Muscle of back (tissue), 13 donors: ENCODE measurements at places on chromosomes 1 and 21.

GRCh38 chr1:84387480-84388163, 10.7 kb upstream of the DNASE2B start:
- DNase-seq, result no peak

DNA sequence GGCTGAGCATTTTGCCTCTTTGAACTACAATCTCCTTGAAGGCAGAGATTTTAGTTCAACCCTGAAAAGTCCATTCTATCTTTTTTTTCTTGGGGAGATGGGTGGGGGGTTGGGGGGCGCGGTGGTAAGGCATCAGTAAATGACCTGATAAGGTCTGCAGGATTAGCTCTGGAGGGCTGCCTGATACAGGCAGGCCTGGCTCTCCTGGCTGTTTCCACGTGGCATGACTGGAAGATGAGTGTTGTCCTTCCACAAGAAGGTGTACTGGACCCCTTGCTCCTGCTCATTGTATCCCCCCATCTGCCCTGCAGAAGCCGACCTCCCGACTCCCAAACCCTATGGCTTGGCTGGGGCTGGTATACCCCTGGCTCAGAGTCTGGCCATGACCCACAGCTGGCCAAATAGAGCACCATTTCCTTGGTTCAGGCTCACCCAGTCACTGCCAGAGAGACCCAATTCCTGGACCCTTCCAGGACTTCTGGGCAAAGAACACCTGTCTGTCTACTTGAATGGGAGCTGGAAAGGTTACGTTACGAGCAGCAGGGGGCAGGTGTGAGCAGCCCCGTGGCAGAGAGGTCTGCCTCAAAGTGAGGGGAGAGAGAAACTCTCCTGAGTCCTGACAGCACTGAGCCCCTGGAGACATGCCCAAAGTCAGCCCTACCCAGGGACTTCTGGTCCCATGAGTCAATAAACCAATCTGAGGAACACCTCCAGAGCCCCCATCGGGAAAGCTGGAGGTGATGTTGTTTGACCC, 17.0 kb downstream of the DHRS3 start:
- DNase-seq, result no peak

DNA sequence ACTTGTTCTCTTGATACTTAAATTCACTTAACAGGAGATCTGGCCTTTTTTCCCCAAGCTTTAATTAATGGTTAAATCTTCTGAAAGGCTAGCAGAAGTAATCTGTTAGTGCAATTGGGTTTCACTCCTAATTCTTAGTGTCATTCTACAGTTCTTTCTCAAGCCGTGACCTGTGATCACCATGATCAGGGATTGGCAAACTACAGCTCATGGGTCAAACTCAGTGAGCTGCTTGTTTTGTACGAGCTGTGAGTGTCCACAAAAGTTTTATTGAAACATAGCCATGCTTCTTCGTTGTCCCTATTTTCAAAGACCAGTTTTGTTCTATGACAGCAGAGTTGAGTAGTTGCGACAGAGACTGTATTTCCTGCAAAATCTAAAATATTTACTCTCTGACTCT, 109.4 kb upstream of the KCNJ15 start:
- no peak for DNase-seq

- no peak for DNase-seq
Observed at GRCh38 chr1:245370905-245371581, 216.3 kb downstream of the KIF26B start.

DNA sequence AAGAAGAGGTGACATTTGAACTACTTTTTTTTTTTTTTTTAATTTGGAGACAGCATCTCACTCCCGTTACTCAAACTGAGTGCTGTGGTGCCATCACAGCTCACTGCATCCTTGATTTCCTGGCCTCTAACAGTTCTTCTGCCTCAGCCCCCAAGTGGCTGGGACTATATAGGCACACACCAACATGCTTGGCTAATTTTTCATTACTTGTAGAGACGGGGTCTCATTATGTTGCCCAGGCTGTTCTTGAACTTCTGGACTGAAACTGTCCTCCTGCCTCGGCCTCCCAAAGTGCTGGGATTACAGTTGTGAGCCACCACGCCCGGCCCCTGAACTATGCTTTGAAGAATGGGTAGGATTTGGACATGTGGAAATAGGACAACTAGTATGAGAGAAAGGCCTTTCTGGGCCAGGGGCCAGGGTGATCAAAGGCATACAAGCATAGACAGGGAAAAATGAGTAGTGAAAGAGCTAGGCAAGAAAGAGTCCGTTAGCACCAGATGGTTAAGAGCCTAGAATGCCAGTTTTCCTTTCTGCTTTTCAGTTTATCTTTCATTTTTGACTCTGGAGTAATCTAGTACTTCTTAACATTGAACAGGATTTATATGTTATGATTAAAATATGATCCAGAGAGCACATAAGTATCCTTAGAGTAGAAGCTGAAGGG, 6.3 kb downstream of the RABGAP1L start:
- no peak for DNase-seq

GRCh38 chr1:177561436-177561835, 390.7 kb downstream of the BRINP2 start:
- DNase-seq, result no peak

- no peak for DNase-seq
Observed at GRCh38 chr1:52659356-52659755, 26.4 kb downstream of the SHISAL2A start.

GRCh38 chr1:198491596-198491995, 48.9 kb downstream of the ATP6V1G3 start:
- no peak for DNase-seq

GRCh38 chr1:160646180-160646579, 664 bp downstream of the SLAMF1 start:
- DNase-seq, result no peak

GRCh38 chr1:31417148-31417547, 4.1 kb downstream of the SERINC2 start:
- DNase-seq, result no peak

- DNase-seq, result no peak
Observed at GRCh38 chr1:94339206-94339927, 78.8 kb upstream of the ABCD3 start.

- no peak for DNase-seq
Observed at GRCh38 chr1:1183221-1183747, 9.6 kb downstream of the TTLL10 start.

- peak; percentile 92 for DNase-seq
Observed at GRCh38 chr1:201461645-201462441, 7.1 kb downstream of the PHLDA3 start.

DNA sequence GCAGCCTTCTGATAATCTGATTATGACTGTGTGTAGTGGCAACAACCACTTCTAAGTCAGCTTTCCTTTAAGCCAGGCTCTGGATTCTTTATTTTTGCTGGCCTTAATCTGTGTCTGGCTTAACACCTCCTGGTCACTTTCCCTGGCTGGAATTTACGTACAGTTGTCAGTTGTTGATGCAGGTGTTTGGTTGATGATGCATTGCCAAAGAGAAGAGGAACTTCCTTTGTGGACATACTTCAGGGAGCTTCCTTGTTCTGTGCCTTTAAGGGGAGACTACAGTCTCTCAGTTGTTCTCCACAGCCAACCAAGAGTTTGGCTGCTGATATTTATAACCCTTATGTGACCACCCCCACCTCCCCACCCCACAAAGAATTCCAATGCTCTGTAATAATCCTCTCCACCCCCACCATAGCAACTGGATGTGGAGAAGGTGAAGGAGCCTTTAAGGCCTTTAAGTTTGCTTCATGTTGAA, 96.0 kb upstream of the BMP8A start:
- peak; percentile 91 for DNase-seq

DNA sequence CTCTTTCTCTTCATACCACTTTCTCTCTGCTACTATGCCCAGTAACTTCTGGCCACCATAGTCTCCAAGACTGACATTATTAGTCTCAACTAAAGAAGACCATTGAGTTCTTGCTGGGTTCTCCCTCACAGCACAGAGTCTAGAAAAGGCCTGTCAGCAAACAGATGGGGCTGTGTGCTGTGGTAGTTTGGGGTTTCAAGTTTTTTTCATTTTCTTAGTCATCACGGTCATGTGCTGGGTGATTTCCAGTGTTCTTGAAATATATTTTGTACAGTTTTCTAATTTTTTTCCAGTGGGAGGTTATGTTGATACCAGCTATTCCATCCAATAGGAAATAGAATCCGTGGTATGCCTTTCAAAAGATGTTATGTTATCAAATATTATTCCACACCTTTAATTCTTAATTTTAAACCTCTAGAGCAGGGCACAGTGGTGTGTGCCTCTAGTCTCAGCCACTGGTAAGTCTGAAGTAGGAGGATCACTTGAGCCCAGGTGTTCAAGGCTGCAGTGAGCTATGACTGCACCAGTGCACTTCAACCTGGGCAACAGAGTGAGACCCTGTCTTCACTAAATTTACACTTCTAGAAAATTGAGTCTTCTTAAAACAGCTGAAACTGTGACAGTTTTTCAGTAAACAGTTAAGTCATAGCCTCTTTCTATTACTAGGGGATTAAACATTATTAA, 8.3 kb downstream of the CFHR2 start:
- DNase-seq, result no peak

- DNase-seq, result no peak
Observed at GRCh38 chr1:161497961-161498360, 7.3 kb upstream of the FCGR2A start.

- DNase-seq, result no peak
Observed at GRCh38 chr21:34369741-34370140, 5.6 kb upstream of the SMIM11 start.

GRCh38 chr1:24526940-24527542, 24.4 kb downstream of the RCAN3 start:
- DNase-seq, result no peak

GRCh38 chr1:54854381-54855020, 32.5 kb downstream of the DHCR24 start:
- no peak for DNase-seq

GRCh38 chr21:30793581-30794314, 19.3 kb downstream of the KRTAP8-1 start:
- DNase-seq, result no peak

GRCh38 chr1:56819387-56819899, at the start of gene FYB2:
TSS of gene FYB2 (minus strand) at chr1:56819404. CDS start at chr1:56819290, 114 bp downstream.
- no peak for DNase-seq

DNA sequence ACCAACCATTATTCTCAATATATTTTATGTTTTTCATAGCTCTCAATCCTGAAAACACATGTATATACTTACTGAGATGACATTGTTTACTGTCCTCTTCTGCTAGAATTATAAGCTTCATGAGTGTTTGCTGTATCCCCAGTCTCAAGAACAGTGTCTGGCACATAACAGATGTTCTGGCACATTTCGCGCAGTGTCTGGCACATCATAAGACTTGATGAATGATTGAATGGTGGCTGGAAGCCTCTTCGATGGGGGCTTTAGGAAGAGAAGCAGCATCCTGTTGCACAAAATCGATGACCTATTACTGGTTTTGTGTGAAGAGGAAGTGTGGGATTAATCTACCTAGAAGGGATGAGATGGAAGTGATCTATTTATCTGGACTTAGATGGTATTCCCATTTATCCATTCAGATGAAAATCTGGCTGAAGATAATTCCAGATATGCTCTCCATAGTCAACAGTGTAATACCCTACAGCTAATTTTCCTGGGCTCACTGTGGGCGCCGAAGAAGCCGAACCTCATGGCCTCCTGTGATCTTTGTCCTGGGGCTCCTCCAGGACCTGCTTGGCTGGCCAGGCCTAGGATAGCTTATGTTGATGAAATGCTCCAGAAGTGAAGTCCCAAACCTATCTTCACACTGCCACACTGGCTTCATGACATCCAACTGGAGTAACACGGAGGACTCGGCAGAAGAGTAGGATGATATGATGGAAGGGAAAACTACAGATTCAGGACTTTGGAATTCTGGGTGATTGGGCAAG, 26.5 kb downstream of the CD34 start:
- no peak for DNase-seq

- DNase-seq, result no peak
Observed at GRCh38 chr1:54763816-54764132, 549 bp downstream of the PARS2 start.

DNA sequence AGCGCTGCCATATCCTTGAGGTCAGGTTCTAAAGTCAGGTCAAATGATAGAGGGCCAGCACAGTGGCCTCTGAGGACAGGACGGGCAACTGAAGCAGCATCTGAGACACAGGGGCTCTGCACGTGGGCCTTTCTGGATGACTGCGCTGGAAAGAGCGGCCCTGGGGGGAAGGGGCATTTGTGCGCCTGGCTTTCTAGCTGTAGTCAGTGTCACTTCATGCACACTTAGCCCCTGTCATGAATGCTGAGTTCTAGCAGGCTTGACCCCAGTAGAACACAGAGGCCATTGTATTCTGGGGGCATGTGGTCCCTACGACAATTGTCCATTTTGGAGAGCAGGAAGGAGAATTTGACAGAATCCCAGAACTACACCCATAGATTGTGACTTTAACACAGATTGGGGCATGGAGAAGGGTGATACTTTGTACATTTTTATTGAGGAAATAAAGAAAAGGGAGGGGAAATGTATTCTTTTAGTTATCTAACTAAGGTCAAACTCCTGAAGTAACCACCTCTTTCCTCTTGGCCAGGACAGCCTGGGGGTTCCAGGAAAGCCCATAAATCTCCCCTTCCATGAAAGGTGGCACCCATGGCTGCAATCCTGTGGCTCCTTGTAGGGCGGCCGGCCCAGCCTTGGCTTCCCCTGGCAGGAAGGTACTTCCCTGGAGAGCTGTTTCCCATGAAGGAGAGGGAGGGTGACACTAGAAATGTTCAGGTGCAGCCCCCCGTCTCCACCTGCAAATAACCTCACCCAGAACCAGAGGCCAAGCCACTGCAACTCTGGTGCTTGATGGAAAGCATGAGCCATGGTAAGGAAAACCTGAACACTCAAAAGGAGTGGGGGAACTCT, 34.4 kb downstream of the NTPCR start:
- DNase-seq, result no peak

DNA sequence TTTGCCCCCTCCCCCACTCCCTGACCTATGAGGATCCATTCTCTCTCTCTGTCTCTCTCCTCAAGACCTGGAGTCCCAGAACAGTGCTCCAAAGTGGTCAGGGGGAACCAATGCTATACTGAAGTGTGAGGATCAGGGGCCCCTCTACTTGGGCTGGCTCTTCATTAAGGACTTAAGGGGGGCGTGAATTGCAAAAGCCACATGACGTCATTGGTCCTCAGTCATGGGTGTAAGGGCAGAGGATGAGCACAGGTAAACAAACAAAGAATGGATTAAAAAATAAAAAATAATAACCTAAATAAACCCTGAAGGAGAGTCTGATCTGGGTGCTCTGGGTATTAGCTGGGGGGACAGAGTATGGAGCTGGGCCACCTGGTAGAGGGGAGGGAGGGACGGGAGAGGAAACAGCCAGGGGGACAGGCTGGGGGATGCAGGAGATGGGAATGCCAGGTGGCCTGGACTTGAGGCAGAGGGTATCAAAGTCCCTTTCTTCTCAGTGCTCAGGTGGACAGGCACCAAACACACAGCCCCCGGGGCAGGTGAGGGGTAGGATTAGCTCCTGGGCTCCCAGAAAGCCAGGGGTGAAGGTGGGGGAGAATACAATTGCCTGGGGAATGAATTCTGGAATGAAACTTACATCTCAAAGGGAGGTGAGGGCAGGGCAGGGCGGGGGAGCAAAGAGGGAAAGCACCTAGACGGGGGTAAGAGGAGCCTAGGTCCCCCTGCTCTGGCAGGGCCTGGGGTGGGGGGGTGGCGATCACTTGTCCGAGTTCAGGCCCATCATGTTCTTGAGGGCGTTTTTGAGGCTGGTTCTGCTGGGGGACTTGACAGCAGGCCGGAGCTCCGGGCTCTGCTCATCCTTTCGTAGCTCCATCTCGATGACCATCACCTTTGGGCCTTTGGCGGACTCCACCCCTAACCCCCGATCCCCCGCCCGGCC, 4.6 kb downstream of the MPZ start:
- no peak for DNase-seq

GRCh38 chr1:55323760-55324159, 108.6 kb upstream of the USP24 start:
- no peak for DNase-seq
